Activated T-cell treated with anti-CD3 and anti-CD28 coated beads for 1 hour (primary cell): ENCODE measurements at places on chromosomes 1 and 21.

DNA sequence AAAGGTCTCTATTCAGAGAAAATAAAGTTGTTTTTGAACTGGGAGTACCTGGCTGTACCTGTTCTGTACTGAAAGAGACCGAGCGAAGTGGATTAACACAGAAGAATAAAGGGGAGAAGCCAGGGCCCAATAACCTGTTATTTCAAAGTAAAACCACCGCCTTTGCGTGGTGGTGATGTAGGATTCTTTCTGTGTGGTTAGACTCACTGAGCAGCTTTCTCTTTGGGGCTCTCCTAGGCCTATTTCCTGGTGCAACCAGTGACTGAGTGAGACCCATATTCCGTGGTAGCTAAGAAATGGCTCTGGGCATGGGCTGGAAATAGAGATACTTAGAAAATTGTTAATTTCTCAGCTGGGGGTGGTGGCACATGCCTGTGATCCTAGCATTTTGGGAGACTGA lies 99.9 kb downstream of the XCL2 start:
- DNase-seq: no peak

DNA sequence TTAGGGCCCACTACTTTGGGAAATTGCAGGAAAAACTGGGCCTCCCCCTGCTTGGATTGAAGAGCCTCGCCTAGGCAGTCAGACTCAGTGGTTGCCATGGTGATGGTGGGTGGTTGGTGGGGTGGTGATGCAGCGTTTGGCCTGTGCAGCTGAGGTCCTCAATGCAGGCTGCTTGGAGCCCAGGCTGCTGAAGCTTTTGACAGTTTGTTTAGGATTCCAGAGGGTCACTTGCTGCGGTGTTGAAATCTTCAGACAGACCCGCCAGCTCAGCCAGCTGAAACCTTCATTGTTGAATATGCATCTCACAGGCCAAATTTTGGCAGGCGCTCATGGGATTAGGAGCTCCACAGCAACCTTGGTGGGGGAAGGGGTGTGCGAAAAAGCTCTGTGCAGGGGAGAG lies 67.9 kb downstream of the CACNA1E start:
- DNase-seq: no peak

GRCh38 chr1:218772575-218772974 lies 401.1 kb upstream of the LYPLAL1 start:
- DNase-seq: no peak

GRCh38 chr1:165738794-165739193 lies 29.9 kb downstream of the TMCO1 start:
- DNase-seq: no peak

GRCh38 chr1:70504176-70504820 lies 93.2 kb downstream of the CTH start:
- no peak for DNase-seq

- no peak for DNase-seq
Observed at GRCh38 chr1:61226791-61227567, 144.6 kb downstream of the NFIA start.

- no peak for DNase-seq
Observed at GRCh38 chr1:227894831-227895451, 52.8 kb downstream of the WNT9A start.

- DNase-seq: no peak
Observed at GRCh38 chr1:28845786-28846543, 34.0 kb downstream of the OPRD1 start.

DNA sequence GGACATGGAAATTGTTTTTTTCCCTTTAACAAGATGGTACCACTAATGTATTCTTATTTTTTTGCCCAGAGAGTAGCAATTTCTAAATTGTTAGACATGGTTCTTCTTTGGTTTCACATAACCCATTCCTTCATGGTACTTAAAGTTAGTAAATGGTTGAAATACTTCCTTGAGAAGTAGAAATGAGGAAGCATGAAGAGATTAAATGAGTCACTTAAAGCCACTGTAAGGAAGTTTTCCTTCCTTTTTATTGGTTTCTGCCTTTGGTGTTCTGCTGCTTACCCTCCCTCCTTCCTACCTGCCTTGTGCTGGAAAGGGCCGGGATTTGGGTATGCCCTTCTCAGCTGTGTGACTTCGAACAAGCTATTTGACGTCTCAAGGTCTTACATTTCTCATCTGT lies 101.0 kb downstream of the KIF26B start:
- DNase-seq: no peak

DNA sequence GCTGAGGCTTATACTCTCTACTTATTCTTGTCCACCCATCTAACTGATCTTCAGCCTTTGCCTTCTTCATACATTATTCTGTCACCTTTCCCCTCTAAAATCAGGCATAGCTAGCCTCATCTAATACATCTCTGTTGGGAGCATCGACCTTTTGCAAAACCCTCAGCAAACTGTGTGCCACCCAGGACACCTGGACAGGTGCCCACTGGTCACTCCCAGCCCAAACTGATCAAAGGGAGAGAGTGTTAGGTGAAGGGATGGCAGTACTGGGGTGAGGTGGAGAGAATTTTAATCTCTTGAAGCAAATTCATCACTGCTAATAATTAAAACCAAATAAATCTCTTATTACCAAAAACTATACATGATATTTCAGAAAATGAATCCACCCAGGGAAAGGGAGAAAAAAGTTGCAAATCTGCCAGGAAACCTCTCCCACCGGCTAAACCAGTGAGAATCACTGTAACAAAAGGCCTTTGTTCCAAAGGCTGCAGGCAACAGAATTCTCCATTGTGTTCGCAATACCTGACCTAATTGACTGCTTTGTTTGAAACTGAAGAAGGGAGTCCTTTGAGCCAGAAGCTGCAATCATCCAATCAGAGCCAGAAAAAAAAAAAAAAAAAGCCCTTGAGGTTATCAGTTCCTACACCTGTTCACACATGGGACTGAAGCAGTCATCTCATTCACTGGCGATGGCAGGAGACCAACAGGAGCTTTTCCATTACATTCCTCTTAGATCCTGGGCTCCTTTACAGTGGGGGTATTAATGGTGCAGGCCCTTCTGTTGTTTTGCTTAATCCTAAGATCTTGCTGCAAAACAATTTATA lies 172.6 kb downstream of the APP start:
- no peak for DNase-seq

- no peak for DNase-seq
Observed at GRCh38 chr1:108054396-108054795, 89.4 kb upstream of the VAV3 start.

- DNase-seq: no peak
Observed at GRCh38 chr1:156465747-156466365, 34.7 kb downstream of the MEF2D start.

- no peak for DNase-seq
Observed at GRCh38 chr21:36881228-36881627, 85.2 kb downstream of the HLCS start.

DNA sequence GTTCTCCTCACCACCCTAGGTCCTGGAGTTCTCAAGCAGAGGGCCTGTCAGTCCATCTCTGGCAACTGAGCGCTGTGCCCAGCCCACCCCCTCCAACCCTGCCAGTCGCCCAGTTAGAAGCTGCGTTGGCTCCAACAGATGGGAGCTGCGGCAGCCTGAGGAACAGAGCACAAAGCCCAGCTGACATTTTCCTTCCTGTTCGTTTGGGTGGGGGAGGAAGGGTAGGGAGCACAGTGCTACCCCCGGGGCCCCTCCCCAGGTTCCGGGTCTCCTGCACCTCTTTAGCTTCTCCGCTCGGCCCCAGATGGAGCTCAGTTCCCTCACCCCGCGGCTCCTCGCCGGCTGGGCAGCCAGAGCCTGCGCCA lies 1.4 kb downstream of the LRRN2 start:
- no peak for DNase-seq

DNA sequence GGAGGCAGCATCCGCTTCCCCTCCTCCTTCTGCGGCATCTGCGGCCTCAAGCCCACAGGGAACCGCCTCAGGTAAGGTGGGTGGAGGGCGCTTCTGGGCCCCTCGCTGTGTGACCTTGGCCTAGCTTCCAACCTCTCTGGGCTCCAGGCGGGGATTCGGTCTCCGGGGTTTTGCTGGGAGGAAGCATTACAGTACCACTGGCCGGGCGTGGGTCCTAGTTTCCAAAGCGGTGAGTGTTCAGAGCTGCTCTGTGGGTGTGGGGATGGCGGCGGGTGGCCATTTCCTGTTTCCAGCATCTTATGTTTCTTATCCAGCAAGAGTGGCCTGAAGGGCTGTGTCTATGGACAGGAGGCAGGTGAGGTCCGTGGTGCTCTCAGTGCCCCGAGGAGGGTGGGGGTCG lies 11.6 kb downstream of the FAAH start:
- DNase-seq: no peak

- DNase-seq: no peak
Observed at GRCh38 chr1:29052100-29052499, 71.6 kb downstream of the TMEM200B start.

- DNase-seq: no peak
Observed at GRCh38 chr1:174326278-174326677, 121.5 kb upstream of the GPR52 start.

GRCh38 chr1:10387677-10388386 lies 11.0 kb upstream of the PGD start:
- no peak for DNase-seq

- no peak for DNase-seq
Observed at GRCh38 chr1:73463873-73464272, 734.1 kb downstream of the LRRIQ3 start.

- no peak for DNase-seq
Observed at GRCh38 chr1:83546874-83547273, 452.1 kb downstream of the TTLL7 start.

- DNase-seq: no peak
Observed at GRCh38 chr1:94425821-94426484, 7.8 kb downstream of the ABCD3 start.

DNA sequence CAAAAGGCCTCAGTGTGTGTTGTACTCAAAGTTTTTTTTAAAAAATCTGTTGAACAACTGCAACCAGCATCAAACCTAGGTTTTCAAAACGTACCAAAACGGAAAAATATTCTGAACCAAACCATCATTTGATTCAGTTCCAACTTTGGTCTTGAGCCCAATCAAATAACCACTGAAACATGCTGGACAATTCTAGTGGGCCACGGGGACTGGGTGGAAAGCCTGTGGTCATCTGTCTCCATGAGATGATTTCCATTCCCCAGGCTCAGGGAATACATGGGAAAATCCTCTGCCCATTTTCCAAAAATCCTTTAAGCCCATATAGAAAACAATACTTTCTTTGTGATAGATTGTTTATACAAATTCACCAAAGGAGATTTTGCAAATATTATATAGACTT lies 22.5 kb downstream of the ITPKB start:
- no peak for DNase-seq

DNA sequence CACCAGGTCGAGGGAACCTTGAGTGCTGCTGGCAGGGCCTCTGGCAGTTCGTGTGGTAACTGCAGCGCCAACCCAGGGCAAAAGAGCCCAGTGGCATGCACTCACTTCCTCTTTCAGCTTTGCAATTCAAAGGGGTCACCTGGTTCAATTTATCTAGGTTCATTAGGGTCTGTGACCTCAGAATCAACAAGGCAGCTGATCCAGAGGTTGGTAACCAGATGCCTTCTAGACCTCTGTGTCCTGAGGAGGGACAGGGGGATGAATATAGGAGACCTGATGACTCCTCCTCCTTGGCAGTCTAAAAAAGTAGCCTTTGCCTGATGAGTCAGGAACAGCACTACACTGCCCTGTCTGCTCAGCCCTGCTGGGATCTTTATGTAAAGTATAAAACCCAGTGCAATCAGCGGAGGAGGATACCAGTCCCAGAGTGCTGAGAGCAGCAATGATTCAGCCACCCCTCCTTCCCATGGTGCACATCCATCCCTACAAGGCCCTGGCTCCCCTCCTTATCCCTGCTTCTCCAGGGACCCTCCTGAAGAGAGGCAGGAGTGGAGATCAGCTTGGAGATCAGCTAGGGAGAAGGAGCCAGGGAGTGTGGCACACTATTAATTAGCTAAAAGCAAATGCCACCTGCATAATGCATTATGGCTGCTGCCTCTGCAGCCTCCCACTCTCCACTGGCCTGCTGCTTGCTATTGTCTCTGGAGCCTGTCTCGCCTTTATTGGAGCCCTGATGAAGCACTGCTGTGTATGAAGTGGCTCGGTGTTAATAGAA lies 11.2 kb upstream of the FMOD start:
- no peak for DNase-seq

- no peak for DNase-seq
Observed at GRCh38 chr1:232057217-232057895, 430.8 kb downstream of the DISC1 start.

DNA sequence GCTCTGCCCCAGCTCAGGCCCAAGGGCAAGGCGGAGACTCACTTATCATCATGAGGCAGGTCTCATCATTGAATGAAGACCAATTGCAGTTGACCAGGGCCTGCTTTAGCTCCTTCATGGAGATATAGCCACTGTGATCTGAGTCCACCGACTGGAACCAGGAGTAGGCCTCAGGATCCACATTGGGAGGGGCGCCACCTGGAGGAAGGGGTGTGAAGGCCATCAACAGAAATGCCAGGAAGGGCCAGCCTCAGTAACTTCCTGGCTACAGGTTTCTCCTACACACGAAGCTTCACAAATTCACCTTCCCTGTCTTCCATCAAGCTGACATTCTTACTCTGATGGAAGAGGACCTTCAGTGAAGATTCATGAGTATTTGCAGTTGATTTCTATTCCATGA lies 11.6 kb downstream of the PEF1 start:
- no peak for DNase-seq

GRCh38 chr1:44684525-44684924 lies 10.0 kb downstream of the ARMH1 start:
- no peak for DNase-seq

GRCh38 chr1:79819140-79819539 lies 812.6 kb upstream of the ADGRL4 start:
- no peak for DNase-seq

- no peak for DNase-seq
Observed at GRCh38 chr1:193456811-193457280, 270.4 kb upstream of the B3GALT2 start.

DNA sequence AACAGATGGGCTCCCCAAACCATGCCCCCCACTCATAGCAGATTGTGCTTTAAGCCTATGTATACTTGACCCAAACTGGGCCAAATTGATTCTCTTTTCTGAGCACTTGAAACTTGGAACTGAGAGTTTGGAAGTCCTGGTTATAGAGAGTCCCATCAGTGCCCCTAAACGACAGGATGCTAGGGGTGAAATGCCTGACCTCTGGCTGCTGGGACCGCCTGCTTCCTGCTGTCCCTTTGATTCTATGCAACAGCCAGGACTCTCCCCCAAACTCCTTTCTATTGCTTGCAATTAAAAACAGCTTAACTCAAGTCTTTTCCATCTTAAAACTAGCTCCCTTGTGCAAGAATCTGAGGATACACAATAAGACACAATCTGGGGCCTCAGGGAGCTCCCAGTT lies 4.7 kb downstream of the C1orf210 start:
- no peak for DNase-seq

DNA sequence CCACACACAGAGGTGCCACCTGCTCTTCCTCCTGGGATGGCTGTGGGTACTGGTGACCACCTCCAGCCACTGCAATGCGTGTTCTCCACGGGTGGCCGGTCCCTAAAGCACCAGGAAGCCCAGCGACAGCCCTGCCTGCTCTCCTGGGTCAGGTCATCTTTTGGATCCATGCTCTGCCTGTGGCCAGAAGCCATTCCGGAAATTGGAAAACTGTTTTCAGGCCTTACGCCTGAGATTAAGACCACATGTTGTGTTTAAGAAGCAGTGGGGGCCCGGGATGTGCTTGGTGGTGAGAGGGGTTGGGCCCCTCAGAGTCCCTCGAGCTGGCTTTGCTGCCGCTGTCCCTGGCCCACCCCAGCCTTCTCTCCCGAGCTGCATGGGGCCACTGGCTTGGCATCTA lies 150.8 kb downstream of the PEX14 start:
- no peak for DNase-seq

- no peak for DNase-seq
Observed at GRCh38 chr1:181986907-181987305, 74.6 kb downstream of the ZNF648 start.
